ENCODE measurements at places on chromosomes 1 and 21.

- peak; percentile 3 for DNase-seq
Observed at GRCh38 chr1:78607334-78607927, 12.8 kb upstream of the IFI44L start.

DNA sequence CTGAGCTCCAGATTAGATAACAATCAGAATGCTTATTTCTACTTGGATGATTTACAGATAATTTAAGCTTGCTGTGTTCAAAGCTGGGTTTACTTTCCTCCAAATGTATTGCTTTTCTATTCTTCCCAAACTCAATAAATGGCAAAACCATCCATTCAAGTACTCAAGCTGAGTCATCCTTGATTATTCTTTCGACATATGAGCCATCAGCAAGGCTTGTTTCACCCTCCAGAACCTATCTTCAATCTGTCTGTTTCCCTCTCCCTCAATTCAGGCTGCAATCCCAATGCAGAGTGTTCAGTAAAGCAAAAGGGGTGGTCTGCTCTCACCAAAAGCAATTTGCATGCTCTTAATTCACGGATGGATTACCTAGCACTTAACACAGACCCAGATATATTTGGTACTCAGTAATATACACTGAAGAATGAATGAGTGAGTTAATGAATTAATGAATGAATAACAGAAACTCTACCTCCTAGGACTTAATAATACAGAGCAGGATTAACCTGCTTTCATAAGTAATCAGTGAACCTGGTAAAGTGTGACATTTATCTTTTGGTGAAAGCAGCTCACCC, 41.9 kb downstream of the DDR2 start:
- no peak for DNase-seq

DNA sequence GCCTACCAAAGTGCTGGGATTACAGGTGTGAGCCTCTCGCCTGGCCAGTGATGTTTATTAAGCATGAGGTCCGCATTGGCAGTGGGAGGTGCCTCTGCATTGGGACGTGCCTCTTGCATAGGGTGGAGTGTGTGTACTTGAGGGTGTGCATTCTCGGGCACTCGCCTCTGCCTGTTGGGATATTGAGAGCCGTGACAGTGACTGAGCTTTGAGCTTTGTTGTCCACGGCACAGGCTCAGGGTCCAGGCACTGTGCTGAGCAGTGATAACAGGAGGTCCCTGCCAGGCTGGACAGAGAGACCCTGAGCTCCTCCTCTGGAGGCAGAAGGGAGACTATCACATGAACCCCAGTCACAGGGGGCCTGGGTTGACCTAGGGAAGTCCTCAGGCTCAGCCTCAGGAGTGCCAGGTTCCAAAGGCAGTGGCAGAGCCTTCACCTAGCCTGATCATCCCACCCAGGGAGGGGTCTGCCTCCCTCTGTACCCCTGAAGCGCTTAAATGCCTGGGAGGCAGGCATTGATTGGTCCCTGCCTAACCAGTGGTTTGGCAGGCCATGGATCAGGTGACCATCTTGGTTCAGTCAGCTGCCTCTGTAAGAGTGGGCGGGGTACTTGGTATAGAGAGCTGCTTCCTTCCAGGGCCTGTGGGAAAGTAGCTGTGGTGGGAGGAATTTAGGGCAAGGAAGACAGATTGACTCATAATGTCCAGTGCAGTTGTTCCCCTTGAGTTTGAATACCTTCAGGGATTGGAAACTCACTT, 213.8 kb upstream of the TMEM51 start:
- no peak for DNase-seq

- DNase-seq: no peak
Observed at GRCh38 chr1:177824508-177824982, 145.3 kb downstream of the SEC16B start.

- DNase-seq: no peak
Observed at GRCh38 chr1:18886003-18886335, 16.4 kb downstream of the ALDH4A1 start.

DNA sequence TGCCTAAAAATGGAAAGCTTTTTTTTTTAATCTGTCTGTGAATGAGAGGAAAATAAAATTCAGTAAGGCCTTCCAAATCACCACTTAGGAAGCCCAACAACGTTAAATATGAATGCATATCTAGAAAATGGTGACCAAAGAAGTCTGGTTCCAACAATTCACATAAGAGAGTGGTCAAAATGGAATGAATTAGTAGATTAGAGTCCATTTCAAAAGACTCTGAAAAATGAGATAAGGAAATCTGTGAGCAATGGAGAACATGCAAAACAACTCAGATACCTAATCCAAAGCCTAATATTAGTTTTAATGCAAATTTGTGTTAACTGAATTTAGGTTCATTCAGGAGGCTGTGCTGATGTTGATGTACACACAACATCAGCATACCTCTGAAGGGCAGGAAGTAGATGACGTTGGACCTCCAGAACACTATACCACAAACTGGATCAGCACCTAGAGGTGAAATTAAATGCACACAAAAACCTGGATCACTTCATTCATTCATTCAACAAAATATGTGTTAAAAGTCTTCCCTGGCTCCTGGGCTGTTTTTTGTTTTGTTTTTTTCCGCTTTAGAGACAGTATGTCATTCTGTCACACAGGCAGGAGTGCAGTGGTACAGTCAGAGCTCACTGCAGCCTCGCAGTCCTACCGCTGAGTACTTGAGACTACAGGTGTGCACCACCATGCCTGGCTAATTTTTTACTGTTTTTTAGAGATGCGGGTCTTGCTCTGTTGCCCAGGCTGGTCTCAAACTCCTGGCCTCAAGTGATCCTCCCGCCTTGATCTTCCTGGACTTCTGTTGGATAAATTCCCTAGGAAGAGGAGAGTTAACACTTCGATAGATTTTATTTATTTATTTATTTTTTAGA, 4.9 kb upstream of the BRWD1 start:
- DNase-seq: no peak

DNA sequence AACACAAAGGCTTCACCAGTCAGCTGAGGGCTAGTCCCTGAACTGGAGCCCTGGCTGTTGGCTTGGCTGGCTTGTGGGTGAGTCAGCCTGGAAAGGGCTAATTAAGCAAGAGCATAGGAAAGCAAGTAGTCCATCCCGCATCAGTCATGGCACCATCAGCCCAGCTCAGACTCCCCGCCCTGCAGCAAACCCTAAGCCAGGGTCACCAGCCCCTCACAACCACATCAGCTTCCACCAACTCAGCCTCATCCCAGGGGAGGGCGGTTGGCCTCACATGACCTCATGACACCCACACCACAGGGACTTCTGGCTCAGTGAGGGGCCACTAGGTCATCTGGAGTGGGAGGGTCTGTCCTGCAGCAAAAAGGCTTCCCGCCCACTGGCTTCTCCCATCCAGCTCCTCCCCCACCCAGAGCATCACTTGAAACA, 7.0 kb upstream of the SPATC1L start:
- no peak for DNase-seq

DNA sequence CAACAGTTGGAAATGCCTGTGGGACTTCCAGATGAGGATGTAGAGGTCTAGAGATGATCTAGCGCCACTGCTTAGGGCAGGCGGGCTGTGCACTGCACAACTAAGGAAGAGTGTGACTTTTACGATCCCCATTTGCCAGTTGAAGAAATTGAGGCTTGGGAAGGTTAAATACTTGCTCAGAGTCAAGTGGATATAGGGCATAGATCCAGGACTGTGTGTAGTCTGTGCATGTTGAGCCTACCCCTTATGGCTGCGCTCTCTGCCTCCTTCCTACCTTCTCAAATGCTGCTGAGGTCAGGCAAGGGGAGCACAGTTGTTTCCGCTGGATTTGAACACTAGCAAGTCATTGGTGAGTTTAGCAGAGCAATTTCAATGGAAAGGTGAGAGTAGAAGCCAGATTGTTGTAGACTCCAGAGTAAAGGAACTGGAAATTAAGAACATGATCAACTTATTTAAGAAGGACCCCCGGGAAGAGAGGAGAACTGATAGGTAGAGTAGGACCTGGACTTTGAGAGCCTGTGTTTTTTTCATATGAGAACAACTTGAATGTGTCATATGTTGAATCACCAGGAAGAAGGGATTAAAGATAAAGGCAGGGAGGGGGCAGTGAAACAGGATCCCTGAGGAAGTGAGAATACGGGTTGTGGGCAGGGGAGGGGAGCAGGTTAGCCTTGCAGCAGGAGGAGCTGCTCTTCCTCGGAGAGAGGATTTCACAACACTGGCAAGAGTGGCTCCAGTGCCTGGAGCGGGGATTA, 2.7 kb downstream of the CAPN2 start:
- DNase-seq: no peak

DNA sequence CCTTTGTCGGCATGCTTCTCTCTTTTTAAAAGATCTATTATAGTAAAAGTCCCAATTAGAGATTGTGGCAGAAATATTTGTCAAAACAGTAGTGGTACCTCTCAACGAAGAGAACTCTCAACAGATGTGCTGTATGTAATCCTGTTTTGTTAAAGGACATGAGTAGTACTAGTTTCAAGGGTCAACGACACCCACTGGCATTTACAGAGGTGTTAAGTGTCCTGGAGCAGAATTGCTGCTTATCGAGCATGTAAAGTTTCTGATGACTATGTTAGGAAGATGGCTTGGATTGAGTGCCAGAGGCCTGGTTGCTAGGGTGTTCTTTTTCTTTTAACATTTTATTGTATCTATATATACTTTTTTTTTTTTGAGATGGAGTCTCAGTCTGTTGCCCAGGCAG, 27.1 kb downstream of the CELF3 start:
- DNase-seq: no peak

DNA sequence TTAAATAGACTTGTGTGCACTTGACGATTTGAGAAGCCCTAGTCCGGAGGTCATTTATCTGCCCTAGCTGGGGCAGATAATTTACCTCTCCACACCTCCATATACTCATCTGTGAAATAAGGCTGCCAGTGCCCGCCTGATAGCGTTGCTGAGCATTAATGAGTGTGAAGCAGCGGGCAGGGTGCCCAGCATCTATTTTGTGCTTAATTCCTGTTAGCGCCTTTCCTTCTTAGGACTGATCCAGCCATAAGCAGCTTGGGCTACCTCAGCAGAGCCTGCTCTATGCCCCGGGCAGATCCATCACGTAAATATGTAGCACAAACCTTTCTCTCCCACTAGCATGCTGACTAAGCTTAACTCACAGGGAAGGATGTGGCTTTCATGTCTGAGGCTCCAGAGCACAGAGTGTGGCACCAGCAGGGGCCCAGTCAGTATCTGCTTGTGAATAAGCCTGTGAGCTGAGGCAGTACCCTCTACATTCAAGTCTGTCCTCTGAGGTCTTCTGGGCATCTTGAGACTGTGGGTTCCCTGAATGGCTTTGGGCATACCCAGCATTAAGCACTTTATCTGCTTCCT, 21.5 kb upstream of the RNF187 start:
- DNase-seq: no peak
